ENCODE measurements at places on chromosomes 3 and 15.

DNA sequence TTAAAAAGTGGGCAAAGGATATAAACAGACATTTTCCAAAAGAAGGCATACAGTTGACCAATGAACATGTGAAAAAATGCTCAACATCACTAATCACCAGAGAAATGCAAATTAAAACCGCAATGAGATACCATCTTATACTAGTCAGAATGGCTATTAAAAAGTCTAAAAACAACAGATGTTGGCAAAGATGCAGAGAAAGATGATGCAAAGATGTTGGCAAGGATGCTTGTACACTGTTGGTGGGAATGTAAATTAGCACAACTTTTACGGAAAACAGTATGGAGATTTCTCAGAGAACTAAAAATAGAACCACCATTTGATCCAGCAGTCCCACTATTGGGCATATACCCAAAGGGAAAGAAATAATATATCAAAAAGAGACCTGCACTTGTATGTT, 53.5 kb downstream of the TLNRD1 start:
- no peak for DNase-seq

- no peak for DNase-seq
Measured at GRCh38 chr15:77387365-77388105, 32.4 kb downstream of the PEAK1 start.

DNA sequence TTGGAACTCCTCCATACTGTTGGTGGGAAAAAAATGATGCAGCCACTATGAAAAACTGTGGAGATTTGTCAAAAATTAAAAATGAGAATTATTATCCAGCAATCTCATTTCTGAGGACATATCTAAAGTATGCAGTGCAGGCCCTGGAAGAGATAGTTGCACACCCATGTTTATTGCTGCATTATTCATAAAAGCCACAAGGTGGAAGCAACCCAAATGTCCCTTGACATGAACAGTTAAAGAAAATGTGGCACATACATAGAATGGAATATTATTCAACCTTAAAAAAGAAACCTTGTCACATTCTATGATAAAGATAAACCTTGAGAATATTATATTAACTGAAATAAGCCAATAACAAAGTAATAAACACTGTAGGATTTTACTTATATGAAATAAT, 80.9 kb upstream of the ARHGEF26 start:
- DNase-seq = no peak

DNA sequence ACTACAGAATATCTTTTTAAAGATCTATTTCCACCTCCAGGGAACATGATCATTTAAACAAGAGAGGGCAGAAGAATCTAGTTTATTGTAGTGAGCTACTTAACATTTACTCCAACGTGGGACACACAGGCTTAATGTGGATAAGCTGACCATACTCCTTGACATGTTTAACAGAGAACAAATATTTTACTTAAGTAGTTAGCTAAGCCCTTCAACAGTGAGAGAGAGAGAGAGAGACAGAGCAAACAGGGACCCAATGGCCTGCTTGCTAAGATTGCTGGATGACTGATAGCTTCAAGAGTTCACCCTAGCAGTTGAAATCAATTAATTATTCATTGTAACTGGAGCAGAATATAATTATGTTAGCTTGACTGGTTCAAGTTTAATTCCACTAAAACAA, 158.6 kb downstream of the ADAM10 start:
- no peak for DNase-seq

- DNase-seq = no peak
Measured at GRCh38 chr15:27869697-27870281, 229.3 kb downstream of the OCA2 start.

GRCh38 chr3:142962520-142963233, 797 bp downstream of the PAQR9 start:
- DNase-seq = no peak

DNA sequence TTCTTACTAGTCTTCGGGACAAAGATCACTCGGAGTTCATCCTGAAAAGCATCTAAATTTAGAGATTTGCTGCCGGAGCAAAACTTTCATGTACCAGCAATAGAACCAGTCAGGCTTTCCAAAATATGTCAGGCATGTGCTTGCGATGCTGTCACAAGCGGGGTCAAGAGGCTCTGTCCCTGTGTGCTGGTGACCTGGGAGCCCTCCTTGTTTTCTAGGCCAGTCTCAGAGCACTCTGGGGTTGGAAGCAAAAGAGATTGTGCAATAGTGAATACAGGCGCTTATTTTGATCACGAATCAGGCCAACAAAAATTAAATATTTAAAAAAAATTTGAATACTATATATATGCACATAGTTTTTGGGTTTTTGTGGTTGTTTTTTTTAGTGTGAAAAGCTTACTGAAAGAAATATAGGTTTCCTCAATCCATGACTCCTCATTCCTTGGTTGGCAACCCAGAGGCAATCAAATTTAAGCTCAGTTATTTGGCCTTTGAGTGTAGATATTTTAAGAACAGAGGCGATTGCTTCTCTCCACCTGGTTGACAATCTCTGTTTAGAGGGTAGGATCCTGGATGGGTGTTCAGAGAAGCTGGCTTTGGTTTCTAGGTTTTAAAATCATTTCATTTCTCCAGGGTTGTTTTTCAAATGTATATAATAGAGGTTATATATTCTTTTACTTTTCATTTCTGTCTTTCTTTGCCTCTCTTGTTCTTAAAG, 8.4 kb upstream of the KLHL24 start:
- no peak for DNase-seq

DNA sequence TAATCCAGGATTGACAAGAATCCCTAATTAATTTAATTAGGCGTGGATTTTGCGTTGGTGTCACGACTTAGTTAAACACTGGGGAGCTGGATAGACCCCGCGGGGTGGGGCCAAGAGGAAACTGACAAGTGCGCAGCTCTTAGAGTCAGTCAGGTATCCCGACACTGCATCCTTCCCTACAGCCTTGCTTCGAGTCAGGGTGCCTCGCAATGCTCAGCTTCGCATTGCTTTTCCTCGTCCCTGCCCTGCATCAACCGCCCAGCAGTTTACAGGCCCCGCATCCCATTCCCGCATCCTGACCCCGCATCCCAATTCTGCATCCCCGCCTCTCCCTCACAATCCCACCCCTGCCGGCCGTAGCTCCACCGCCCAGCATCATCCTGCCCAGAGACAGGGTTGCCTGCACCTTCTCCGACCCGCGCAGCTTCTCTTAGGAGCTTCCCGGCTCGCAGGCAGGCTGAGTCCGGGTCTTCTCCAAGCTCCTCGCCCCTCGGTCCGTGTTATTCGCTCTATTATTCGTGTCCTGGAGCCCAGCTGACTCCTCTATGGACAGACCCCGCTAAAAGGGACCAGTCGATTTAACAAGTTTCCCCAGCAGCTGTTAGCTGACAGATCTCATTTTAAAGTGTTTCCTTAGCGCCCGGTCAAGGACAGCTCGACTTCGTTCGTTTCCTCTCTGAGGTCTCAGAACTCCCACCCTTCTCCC, 699 bp upstream of the SHOX2 start:
- DNase-seq = no peak

DNA sequence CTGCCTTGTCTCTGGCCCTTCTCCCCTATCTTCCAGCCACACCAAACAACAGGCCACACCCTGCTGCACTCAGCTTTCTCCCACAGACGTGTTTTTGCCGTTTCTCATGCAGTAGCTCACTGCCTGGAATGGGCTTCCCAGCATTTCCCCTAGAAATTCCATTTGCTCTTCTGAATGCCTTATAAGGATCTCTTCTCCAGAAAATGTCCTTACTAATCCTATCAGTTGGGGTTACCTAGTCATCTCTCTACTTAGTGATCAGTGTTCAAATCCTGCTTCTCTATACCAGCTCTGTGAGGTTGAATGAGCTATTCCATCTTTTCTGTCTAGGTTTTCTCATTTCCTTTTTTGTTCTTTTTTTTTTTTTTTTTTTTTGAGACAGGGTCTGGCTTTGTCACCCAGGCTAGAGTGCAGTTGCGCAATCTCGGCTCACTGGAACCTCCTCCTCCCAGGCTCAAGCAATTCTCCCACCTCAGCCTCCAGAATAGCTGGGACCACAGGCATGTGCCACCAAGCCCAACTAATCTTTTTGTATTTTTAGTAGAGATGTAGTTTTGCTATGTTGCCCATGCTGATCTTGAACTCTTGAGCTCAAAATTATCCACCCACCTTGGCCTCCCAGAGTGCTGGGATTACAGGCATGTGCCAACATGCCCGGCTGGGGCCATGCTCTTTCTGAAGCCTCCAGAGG, 98.2 kb upstream of the CHD2 start:
- DNase-seq = no peak

- DNase-seq = no peak
Measured at GRCh38 chr3:146308682-146309081, 57.8 kb upstream of the PLSCR4 start.

Measured in effector CD8-positive, alpha-beta T cell (primary cell).